ENCODE measurements at places on chromosomes 7 and 10.

- DNase-seq, result no peak
Observed at GRCh38 chr10:123840714-123841113, 50.9 kb downstream of the CPXM2 start.

DNA sequence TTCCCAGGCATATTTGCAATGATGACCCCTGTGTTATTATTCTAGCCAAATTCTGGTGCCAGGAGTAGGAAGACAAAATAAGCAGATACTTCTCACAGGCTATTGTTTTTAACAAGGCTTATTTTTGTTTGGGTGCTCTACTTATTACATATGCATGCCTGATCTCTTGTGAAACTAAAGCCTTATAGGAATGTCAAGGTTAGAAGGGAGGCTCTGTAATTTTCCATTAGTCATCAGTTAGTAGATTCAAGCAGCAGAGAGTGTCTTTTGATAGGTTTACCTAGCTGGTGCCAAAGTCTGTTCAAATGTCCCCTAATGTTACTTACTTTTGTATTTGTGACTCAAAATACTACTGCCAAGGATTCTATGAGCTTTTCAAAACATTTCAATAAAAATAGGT, 11.7 kb upstream of the TMEM106B start:
- DNase-seq, result no peak

- DNase-seq, result no peak
Observed at GRCh38 chr7:26535483-26536007, 243.9 kb downstream of the SNX10 start.

GRCh38 chr10:3424111-3424851, 251.7 kb upstream of the PITRM1 start:
- DNase-seq, result no peak

DNA sequence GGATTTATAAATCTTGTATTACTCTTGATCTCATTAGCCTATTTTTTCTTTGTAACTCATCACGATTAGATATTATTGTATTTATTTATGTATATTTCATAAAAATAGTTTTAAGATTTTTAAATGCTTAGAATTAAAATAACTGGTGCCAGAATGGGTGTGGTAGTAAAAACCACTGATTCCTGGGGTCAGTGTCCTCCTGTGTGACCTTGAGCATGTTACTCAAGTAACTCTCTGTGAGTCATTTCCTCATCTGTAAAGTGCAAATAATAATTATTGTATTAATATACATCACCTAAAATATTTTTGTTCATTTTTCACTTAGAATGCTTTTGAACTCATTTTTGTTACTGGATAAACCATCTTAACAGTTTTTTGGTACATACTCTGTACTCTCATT, 91.3 kb upstream of the TMEM229A start:
- no peak for DNase-seq

DNA sequence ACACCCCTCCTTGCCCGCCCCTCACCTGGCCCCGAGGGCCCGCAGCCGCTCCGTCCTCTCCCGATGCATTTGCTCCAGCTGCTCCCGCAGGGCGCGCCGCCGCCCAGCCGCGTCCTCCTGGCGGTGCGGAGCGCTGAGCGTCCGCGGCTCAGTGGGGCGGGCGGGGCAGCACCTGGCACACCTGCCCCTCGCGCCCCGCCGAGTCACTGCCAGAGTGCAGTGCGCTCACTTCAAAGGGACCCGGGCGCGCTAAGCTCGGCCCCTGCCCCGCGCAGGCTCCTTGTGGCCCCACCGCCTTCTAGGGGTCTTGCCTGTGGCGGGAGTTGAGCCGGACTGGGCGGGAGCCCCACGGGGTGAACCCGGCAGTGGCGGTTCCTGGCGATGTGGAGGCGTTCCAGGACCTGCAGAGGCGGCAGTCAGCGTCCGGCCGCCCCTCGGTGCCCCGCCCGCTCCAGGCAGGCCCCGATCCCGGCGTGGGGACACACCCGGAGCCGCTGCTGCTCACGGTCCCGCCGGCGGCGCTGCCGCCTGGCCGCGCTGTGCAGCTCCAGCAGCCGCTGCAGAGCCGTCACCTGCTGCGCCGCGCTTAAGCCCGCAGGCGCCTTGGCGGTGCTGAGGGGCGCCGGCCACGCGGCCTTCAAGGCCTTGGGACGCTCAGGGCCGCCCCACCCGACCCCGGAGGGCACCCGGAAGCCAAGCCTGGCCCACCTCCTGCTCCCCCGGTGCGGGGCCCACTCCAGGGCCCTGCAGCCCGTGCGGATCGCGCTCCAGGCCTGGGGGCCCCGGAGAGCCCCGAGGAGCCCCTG, 6.7 kb downstream of the ATP6V1F start:
- no peak for DNase-seq

- no peak for DNase-seq
Observed at GRCh38 chr10:43093423-43094076, 16.7 kb downstream of the RET start.

GRCh38 chr7:25597946-25598345, 369.7 kb upstream of the NPVF start:
- no peak for DNase-seq

DNA sequence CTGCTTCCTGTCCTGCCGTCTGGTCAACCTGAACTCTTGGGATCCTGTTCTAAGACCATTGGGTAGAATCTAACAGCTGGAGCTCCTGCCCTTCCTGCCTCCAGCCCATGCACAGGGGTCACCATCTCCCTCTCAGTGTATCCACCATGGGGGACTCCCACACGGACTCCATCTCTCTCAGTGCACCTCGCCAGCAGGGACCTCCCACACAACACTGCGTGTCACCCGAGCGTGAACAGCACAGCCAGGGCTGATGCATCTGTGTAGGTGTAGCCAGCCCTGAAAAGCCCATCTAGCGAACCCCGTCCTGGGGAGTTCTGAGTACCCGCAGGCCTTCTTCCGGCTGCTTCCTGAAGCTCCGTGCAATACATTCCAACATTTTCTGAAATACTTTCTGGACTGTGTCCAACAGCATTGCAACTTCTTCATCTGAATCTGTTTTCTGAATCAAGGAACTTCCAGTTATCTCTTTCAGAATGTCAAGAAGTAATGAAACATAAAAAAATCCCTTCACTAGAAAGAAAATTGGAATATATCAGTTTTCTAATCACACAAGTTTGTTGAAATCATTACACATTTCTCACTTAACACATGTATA, 52.5 kb downstream of the NCAPG2 start:
- DNase-seq, result no peak

DNA sequence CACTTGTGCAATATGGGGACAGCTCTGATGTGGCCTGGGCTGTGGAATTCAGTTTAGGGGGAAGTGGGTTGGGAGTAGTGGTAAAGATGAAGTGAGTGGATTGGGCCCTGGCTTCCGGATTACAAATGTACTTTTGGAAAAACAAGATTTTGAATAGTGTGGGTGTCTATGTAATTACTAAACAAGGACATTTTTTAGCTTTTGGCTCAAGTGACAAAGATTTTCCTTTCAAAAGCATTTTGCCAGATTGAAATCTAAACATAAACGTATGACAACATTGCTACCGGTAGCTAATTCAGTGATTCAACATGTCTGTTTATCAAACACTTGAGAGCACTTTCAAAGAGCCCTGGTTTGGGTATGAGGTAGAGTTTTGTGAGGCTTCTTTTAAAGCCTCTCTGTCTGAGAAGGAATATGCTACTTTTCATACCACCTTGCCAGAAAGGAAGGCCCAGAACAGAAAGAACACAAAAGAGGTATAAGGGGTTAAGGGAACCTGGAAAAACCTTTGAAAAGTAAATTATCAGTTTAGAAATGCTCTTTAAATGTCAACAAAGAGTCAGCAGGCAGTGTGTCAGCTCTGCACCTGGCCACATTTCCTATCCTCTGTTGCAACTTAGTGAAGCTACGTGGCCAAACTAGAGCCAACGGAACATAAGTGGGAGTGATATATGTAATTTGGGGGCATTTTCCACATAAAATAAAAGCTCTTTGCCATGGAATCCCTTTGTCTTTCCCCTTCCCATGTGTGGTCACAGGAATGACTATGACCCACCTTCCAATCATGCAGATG, 516.1 kb downstream of the NRG3 start:
- no peak for DNase-seq

DNA sequence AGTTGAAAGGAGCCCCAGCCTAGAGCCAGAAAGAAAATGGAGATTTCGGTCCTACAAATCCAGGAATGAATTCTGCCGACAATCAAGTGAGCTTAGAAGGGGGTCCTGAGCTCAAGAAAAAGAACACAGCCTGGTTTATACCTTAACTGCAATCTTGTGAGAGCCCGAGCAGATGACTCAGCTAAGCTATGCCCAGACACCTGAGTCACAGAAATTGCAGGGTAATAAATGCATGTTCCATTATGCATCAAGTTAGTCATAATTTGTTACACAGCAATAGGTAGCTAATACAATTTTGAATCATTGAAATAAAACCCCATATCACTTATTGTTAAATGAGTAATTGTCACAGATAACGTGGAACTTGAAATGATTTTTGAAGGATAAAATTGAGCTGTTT, 111.8 kb upstream of the FOXP2 start:
- DNase-seq, result no peak

DNA sequence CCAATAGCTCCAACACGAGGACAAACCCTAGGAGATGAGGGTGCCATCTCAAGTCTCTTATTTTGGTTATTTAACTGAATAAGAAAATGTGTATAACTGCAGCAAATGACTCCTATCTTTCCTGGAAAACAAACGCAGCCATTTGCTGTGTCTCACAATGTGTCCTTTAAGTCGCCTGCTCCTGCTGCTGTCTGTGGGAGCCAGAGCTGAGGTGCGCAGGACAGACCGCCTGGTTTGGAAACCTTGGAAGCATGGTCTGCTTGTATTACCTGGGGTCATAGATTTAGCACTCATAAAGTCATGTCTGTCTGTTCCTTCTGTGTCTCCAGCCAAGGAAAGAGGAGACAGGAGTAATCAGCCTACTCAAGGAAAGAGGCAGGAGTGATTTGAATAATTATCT, 760.2 kb downstream of the GRID1 start:
- DNase-seq, result no peak

- DNase-seq, result no peak
Observed at GRCh38 chr10:219731-220472, 84.6 kb downstream of the ZMYND11 start.

DNA sequence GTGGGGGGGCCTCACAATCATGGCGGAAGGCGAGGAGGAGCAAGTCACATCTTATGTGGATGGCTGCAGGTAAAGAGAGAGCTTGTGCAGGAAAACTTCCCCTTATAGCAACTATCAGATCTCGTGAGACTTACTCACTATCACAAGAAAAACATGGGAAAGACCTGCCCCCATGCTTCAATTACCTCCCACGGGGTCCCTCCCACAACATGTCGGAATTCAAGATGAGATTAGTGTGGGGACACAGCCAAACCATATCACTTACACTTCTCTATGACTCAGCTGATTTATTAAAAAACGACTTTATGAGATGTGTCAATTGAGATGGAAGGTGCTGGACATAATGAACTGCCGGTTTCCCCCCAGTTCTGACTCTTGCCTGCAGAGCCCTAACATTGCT, 23.8 kb upstream of the CHN2 start:
- no peak for DNase-seq

DNA sequence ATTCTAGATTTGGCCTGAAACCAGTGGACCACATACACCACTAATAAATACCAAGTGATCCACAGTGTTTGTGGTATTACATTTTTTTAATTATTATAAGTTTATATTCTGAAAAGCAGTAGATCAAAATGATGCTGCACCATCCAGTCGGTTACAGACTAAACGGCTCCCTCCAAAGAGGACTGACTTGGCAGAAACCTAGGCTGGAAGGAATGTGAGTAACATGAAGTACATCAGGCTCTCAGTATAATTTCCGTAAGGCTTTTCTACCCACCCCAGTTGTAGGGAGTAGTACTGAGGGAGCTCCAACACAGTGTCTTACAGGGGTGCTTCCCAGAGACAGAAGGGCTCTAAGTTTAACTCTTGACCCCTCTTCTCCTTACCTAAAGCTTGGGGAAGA, 119.5 kb downstream of the TRRAP start:
- no peak for DNase-seq

DNA sequence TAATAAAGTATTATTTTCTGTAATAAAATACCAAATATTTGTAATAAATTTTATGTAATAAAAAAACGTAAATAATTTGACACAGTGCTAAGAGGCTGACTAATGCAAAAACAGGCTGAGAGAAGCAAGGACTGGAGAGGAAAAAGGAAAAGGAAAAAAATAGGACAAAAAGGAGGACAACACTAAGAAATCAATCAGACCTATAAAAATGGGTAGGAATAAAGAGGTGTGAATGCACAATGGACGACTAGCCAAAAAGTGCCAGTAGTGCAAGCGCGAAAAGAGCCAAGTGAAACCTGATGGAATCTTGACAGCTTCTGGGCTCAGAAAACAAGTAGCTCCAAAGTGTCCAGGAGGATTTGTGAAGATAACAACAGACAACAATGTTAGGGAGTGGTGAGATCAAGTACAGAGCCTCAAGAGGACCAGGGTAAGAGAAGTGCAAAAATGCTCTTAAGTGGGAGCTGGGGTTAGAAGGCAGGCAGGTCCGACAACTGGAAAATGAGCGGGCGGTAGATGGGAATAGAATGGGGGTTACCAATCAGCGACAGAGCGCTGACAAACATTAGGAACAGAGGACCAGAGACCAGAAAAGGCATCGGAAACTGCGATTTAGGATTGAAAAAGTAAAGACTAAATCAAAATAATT, 1.2 kb downstream of the BRAF start:
- DNase-seq, result peak; percentile 36

DNA sequence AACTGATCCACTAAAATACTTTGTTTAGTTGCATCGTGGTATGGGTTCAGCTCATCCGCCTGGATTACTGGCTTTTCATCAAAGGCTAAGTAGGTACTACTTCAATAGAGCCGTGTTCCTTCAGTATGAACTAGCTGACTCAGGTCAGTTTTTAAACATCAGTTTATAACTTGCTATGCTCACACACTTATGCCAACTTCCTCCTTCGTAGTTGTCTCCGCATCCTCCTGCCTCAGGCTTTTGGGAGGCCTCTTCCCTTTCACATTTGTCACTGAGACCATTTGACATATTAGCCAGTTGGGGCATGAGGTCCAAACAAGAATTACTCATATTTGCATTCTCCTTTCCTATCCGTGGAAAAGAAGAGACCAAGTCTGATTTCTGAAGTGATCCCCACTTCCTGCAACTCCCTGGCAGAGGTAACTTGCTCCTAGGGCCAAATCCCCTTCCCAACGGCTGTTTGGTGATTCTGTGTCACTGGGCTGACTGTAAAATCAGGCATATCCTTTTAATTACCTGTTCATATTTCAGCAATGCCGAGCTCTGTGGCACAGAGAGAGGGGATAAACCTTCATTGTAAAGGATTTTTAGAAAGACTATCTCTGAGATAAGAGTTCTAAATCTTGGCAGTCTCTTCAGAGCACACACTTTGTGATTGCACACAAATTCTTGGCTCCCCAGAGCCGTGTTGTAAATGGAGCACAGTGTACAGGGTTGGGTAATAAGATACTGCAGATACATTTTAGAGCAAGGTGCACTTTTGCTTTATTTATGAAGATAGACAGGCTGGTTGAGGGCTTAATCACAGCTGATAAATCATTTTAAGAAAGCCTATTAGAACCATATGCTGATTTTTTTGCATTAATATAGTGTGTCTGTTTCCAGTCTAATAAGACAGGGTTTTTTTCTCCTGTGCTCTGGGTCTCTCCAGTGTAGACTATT, 108.0 kb downstream of the CREB5 start:
- no peak for DNase-seq

GRCh38 chr7:43306404-43306803, 194.0 kb downstream of the HECW1 start:
- no peak for DNase-seq

GRCh38 chr10:72175149-72175548, 40.7 kb upstream of the ANAPC16 start:
- DNase-seq, result no peak
